Renal cortical epithelial cell (primary cell): ENCODE measurements at places on chromosomes 2 and 18. TPM values are rescaled to one million over a fixed set of nuclear protein-coding genes. Genes with fewer than 3 reads are reported as not detected.

Gene C2orf78
- total RNA-seq = not detected in 2 replicates

Gene SIX2
- 0.05 and 0.35 TPM in 2 replicates for total RNA-seq

Gene OTOS
- total RNA-seq = not detected in 2 replicates

Gene EHBP1
- 29.0 and 97.9 TPM in 2 replicates for total RNA-seq

Gene DOCK10
- 1.7 and 2.5 TPM in 2 replicates for total RNA-seq

Gene ZNF24
- 54.0 and 55.5 TPM in 2 replicates for total RNA-seq

Gene BMP10
- total RNA-seq = not detected in 2 replicates

Gene RMC1
- 34.9 and 39.9 TPM in 2 replicates for total RNA-seq

Gene RPL31
- 1,039 and 1,289 TPM in 2 replicates for total RNA-seq

Gene ZFAND2B
- total RNA-seq = 18.4 and 30.9 TPM in 2 replicates

Gene CREG2
- total RNA-seq = under 0.01 and 0.70 TPM in 2 replicates

Gene STAT4
- total RNA-seq = 0.52 and 3.0 TPM in 2 replicates

Gene ABHD1
- 0.10 TPM in 1 of 2 replicates, not detected in the other for total RNA-seq

Gene NPHP1
- total RNA-seq = 6.9 and 11.5 TPM in 2 replicates

Gene GALM
- 3.1 and 10.5 TPM in 2 replicates for total RNA-seq

Gene PDE6D
- total RNA-seq = 19.1 and 25.0 TPM in 2 replicates

Gene SFXN5
- 5.9 and 16.0 TPM in 2 replicates for total RNA-seq

Gene ABCG8
- not detected in 2 replicates for total RNA-seq

Gene MBD1
- total RNA-seq = 32.6 and 62.7 TPM in 2 replicates

Gene GRHL1
- total RNA-seq = 1.7 and 4.0 TPM in 2 replicates

Gene NPAS2
- 22.1 and 25.5 TPM in 2 replicates for total RNA-seq

Gene MC5R
- not detected in 2 replicates for total RNA-seq

Gene SPC25
- total RNA-seq = 0.60 and 1.2 TPM in 2 replicates

Gene MARCO
- 0.17 TPM in 1 of 2 replicates, not detected in the other for total RNA-seq

Gene ST6GAL2
- total RNA-seq = 0.10 and 1.4 TPM in 2 replicates
